Umbilical cord (tissue), 2 donors: ENCODE measurements at places on chromosomes 7 and 10. TPM values are rescaled to one million over a fixed set of nuclear protein-coding genes. Genes with fewer than 3 reads are reported as not detected.

DNA sequence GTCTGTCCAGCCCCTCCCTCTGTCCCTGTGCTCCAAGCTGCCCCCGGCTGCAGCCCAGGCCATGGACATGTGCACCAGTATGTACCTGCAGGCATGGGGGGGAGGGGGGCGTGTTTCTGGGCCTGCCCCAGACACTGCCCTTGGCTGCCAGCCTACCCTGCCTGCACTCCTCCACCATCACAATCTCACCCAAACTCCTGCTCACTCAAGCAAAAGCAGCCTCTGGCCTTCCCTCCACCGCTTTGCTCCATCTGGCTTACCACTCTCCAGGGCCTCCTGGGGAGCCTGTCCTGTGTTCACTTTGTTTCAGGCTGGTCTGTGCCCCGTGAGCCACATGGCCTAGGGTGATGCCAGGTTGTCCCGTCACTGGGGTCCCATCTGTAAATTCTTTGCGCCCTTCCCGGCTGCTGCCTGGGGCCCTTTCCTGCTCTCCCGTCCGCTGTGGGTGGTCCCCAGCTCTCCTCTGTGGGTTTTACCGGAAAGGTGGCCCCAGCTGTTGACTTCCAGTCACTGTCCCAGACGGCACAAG lies 33.3 kb upstream of the PPIF start:
- DNase-seq: no peak

DNA sequence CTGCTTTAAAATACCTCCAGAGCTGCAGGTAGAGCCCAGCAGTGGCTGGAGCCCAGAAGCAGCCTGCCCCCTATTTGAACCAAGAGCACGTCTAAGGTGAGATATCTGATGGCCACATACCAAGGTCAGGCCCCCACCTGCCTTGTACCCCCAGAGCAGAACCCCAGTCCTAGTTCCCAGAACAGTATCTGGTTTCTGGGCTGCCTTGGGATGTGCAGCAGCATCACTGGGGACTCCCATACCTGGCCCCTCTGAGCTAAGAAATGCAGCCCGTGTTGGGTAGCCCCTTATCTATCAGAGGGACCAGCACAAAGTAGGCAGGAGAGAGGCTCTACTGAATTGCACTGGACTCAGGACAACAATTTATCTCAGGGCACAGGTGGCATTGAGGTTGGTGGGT lies 8.9 kb downstream of the SFTPD start:
- DNase-seq: no peak

GRCh38 chr10:6774406-6774805 lies 194.3 kb upstream of the PRKCQ start:
- DNase-seq: no peak

GRCh38 chr7:15782656-15783055 lies 96.2 kb upstream of the MEOX2 start:
- peak; percentile 61 for DNase-seq

- no peak for DNase-seq
Measured at GRCh38 chr10:130795819-130796218, 515.7 kb downstream of the TCERG1L start.

- no peak for DNase-seq
Measured at GRCh38 chr7:112383671-112384417, 66.4 kb upstream of the IFRD1 start.

GRCh38 chr10:3573498-3573897 lies 211.5 kb downstream of the KLF6 start:
- DNase-seq: no peak

GRCh38 chr10:3828404-3829155 lies 43.6 kb upstream of the KLF6 start:
- DNase-seq: peak; percentile 81

- no peak for DNase-seq
Measured at GRCh38 chr10:7700577-7701125, 2.5 kb upstream of the ITIH2 start.

- no peak for DNase-seq
Measured at GRCh38 chr7:29314148-29314547, 119.6 kb downstream of the CHN2 start.

GRCh38 chr10:124511205-124512039 lies 49.8 kb downstream of the LHPP start:
- DNase-seq: no peak

DNA sequence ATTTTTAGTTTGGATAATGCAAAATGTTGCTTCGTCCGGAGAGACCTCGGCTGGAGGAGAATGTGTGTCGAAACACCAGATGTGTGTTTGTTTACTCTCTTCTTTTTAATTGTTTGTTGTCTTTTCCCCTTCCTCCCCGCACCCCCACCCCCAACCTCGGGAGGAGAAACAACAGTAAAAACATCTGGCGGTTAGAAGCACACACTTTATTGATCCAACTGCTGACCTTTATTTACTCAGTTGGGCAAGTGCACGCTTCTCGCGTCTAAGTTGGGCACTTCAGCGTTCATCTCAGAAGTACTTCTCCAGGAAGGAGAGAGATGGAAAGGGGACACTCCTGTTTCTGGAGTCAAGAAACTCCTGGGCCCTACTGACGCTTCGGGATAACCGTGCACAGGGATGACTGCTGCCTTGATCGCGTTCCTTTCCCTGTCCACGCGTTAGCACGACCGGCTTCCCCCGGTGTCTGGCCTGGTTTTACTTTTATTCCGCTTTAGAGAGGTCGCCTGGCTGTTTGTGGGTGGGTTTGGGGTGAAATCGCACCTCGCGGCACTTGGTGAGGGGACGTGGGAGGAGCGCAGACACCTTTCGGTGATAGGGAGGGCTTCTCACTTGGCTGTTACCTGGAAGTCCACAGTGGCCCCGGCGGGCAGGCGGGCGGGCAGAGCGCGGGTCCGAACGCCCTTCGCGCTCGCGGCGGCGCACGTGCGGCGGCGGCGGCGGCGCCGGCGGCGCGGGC lies 168.3 kb upstream of the PPP1R3A start:
- DNase-seq: peak; percentile 56

DNA sequence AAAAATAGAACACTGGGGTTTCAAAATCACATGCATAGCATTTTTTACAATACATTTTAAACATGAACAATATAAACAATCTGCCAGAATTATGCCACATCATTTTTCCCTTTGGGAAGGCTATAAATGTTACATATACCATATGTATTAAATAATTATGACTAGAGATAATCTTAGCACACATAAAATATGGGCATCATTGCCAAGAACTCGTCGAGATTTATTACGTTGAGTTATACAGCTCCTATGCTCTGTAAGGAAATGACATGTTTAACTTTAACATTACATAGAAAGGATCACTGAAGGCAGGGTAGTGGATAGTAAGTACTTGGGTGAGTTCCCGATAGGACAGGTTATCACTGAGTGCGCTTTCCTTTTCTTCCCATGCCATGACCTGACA lies 267.8 kb downstream of the PARD3 start:
- DNase-seq: peak; percentile 70

DNA sequence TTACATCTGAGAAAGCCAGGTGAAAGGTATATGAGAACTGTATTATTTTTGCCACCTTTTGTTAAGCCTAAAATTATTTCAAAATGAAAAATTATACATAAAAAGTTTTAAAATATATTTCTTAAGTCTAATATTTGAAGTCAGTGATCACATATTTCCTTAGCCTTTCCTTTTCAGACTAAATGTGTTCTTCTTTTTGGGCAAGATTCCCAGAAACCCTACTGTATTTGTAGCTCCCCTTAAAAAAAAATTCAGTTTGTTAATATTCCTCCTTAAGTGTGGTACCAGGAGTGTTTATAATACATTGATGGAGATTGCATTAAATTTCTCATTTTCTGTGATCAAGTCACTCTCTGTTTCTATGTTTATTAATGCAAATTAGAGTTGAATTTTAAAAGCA lies 22.8 kb downstream of the DNAJC1 start:
- DNase-seq: peak; percentile 24

DNA sequence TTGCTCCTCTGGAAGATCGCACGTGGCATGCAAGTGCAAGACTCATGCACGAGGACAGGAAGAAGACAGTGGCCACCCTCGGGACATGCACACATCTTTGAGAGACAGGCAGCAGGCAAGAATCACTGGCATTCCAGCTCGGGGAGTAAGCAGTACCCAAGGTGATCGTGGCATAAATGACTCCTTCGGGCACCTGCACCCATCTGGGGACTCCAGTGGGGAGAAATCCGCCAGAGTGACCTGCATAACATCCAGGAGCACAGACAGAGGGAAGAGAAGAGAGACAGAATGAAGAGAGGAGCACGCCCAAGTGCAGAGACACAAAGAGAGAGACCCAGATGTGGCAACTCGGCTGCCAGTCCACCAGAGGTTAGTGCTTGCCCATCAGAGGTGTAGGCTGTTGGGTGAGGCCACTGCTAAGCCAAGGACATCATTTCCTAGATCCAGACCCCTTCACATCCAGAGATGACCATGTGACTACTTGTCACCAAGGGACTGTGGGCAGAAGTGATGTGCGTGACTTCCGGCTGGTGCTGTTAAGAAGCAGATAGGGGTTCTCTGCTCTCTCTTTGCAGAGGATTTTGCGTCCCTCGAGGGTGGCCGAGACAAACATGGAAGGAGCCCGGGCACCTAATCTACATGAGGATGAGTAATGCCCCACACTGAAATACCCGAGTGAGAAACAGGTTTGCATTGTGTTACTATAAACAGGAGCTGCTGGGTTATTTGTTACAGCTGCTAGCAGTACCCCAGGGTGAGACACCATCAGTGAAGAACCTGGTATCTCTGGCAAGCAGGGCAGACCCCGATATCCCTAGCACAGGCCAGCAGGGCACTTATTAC lies 80.6 kb downstream of the VWA2 start:
- DNase-seq: no peak

GRCh38 chr7:142566271-142566670 lies 183.0 kb upstream of the PRSS1 start:
- DNase-seq: no peak

DNA sequence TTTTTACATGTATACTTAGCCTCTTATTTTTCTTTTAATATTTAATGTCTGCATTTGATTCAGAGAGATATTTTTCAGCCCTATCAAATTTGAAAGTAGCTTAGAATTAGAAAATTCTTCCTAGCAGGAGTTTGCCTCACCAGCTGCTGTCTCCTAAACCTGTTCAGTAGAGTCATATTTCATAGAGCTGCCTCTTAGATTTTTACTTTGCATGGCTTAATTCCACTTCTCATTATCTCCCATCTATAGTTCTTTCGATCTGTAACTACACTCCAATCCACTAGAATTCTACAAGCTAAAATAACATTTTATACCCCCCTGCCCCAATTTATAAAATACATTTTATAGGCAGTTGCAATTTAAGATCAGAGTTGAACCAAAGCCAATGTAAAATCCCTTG lies 227.0 kb downstream of the ANK3 start:
- no peak for DNase-seq

DNA sequence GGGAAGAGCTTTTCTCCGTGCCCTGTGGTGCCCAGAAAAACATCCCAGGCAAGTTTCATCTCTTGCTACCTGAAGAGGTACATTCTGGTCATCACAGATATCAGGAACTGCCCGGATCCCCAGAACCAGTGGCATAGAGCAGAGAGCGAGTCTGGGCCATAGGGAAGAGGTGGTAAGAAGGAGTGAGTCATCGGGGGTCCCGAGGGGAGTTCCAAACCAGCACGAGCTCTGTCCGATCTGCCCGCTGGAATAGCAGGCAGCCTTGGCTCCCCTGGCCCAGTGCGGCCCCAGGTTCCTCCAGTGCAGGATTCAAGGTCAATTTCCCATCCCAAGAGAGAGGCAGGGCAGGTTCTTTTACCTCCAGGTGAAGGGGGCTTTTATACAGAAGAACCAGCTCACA lies 124.7 kb downstream of the RGS10 start:
- DNase-seq: no peak

GRCh38 chr7:77246026-77246640 lies 46.5 kb upstream of the FGL2 start:
- DNase-seq: peak; percentile 90

- DNase-seq: peak; percentile 64
Measured at GRCh38 chr10:69696073-69696731, 66.2 kb downstream of the FAM241B start.

GRCh38 chr7:8303904-8304528 lies 42.0 kb upstream of the ICA1 start:
- no peak for DNase-seq

DNA sequence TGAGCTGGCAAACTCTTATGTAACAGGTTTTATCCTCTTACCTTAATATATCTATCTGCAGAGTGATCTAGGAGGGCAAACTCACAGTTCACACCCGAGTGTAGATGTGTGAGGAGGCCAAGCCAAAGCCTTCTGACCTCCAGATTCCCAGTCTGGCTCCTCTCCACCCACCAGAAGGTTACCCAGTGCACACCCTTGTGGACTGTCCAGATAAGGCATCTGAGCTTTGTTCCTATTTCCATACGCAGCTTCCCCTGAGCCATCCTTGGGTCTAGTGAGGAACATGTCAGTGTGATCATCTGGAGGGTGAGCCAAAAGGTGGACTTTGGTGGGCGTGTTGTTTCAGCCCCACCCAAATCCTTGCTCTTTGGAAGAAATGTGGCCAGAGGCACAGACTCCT lies 203.0 kb upstream of the MEOX2 start:
- no peak for DNase-seq

DNA sequence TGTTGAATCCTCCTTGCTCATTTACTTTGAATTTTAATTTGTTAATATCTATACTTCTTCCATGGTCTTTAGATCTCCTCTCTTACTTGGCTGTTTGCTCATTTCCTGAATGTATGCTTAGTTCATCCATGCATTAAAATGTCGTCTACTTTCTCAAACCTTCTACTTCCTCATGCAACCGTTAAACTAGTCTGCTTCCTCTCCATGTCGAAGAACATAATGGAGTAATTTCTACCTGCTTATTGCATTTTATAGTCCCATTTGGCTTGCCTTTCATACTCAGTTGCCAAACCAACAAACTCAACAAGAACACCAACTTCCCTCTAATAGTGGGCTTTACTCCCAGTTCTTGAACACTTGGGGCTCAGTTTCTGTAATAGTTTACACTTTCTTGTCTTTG lies 43.8 kb upstream of the SEMA3D start:
- DNase-seq: no peak

- peak; percentile 86 for DNase-seq
Measured at GRCh38 chr10:102121739-102122372, 1.7 kb upstream of the LDB1 start.

DNA sequence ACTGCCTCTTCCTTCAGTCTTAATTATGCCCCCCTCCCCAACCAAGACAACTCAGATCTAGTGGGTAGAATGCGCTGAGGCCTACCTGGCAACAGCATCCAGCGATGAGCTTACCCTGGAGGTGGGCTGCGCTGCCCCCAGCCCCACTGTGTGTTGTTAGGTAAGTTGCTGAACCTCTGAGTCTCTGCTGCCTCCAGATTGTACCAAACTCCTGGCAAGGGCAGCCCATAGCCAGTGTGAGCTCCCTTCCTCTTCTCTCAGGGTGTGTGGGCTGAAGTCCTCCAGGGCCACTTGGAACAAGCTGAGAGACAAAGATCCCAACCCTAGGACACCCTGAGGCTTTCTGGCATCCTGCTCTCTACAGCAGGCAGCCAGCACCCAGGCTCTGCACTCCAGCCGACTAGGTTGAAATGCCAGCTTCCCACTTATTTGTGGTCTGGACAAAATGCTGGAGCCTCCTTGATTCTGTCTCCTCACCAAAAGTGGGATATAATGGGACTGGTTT lies 135.3 kb downstream of the ARHGAP22 start:
- no peak for DNase-seq

ZC3HAV1L gene
- 28.9 TPM for total RNA-seq

HTR5A gene
- 0.96 TPM for total RNA-seq

TRIM4 gene
- total RNA-seq: 24.6 TPM

TLL2 gene
- total RNA-seq: 1.2 TPM

EPO gene
- not detected for total RNA-seq

DLX6 gene
- 2.4 TPM for total RNA-seq

SLC26A3 gene
- total RNA-seq: 6.3 TPM

PAX2 gene
- total RNA-seq: 3.1 TPM

FRMD4A gene
- 16.1 TPM for total RNA-seq

PNLIPRP1 gene
- 2.9 TPM for total RNA-seq

ANKRD61 gene
- not detected for total RNA-seq

PNLIPRP3 gene
- 0.96 TPM for total RNA-seq

HOXA6 gene
- not detected for total RNA-seq

PCBD1 gene
- total RNA-seq: 25.5 TPM
